ENCODE measurements at places on chromosomes 7 and 10. TPM values are rescaled to one million over a fixed set of nuclear protein-coding genes. Genes with fewer than 3 reads are reported as not detected.

DNA sequence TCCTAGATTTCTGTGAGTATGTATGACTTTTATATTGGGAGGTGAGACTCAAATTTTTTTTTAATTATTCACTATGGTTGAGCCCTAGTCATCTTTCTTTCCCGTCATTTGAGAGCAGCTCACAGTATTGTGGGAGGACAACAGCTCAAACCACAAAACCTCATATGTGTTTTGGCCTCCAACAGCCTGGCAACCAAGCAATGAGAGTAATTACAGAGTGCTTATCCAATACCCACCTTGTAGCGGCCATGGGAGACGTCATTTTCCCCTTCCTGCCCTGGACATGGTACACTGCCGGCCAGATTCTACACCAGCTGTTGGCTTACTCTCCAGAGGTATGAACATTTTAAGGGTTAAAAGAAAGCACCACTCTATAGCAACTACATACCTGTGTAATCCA lies 49.1 kb downstream of the DOCK4 start:
- no peak for DNase-seq

Gene SPDYE9
- not detected for total RNA-seq

GRCh38 chr7:17411922-17412321 lies 113.5 kb downstream of the AHR start:
- DNase-seq: no peak

- peak; percentile 90 for DNase-seq
Observed at GRCh38 chr7:111098011-111098925, 7.3 kb downstream of the LRRN3 start.

DNA sequence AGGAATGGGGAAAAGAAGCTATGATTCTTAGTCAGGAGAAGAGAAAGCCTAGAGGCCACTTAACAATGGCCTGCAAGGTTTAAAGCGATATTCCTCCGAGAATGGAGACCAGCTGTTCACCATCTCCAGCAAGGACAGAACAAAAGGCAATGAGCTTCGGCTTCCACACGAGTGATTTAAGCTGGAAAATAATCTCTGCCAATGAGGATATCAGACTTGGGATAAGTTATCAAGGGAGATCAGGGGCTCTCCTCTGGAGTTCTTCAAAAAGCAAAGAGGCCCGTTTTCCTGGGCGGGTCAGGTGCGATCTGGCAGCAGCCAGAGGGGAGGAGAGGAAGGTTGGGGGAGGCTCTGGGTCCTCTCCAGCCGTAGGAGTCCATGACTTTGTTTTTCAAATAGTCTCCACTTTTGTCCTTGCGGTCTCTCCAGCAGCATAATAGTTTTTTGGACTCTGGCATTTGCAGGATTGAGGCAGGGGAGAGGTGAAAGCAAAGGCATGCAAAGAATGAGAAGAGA lies 211.3 kb downstream of the SKIDA1 start:
- no peak for DNase-seq

GRCh38 chr7:128923411-128923800 lies 12.9 kb upstream of the KCP start:
- no peak for DNase-seq

- DNase-seq: no peak
Observed at GRCh38 chr10:121684276-121684675, 86.0 kb upstream of the FGFR2 start.

Gene NMT2
- total RNA-seq: 13.7 TPM

GRCh38 chr7:126702242-126703016 lies 550.3 kb downstream of the GRM8 start:
- DNase-seq: no peak

DNA sequence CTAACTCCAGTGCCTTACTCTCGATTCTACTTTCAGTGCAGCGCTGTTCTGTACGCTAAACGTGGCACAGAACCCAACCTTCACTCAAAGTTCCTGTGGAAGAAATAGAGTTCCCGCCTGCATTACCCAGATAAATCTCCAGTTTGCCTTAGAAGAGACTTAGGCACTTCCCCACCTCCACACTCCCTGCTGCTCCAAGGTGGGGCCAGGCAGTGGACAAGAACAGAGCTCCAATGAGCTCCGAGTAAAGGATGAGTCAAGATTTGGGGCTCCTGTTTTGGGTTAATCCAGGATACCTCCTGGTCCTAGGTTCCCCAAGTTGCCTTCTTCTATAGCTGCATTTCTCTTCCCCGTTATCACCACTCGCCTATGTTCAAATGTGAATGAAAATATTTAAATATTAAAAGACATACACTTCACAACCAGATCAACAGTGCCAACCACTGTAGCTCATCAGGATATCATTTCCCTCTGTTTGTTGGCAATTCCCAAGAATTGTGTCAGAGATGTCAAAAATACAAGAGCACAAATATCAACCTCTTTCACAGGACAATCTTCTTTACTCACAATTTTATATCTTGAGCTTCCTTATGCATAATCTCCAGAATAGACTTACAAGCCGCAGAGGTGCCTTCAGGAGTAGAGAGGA lies 48.0 kb downstream of the MALSU1 start:
- peak; percentile 41 for DNase-seq

- no peak for DNase-seq
Observed at GRCh38 chr10:132563485-132564248, 26.1 kb downstream of the INPP5A start.

DNA sequence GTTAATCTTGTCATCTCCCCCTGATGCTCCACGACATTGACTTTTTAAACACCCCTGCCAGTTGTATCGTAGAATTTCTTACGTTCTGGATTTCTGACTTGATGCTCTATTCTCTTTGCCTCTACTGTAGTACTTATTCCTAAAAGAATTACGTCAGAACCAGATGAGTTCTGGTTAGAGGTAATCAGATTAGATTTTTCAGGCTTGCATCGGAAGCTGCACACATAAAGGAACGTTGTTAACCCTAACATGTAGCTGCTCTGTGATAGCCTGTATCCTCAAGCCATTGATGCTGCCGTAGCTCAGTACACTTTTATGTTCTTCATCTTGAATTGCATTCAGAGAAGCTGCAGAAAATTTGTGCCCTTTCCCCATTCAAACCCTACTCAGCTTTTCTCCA lies 26.3 kb upstream of the TMEM236 start:
- peak; percentile 24 for DNase-seq

Gene PIP
- not detected for total RNA-seq

Gene CTTNBP2
- total RNA-seq: not detected

- DNase-seq: peak; percentile 73
Observed at GRCh38 chr10:55631071-55631654, 729.9 kb downstream of the ZWINT start.

DNA sequence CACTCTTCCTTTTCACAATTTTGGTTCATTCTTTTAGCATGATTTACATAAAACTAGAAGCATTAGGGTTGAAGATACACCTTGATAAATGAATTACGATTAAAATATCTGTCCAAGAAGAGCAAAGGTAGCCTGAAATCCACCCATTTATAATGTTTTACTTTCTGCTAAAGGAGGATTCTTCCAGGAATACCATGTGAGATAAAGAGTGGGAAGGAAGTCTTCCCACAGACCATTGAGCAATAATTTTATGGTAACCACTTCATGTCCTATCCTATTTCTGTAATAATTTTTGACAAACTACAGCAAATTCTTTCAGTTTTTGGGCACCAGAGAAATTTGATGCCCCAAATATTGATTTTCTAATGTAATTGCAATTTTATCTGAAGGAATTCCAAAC lies 150.6 kb upstream of the STEAP4 start:
- no peak for DNase-seq

DNA sequence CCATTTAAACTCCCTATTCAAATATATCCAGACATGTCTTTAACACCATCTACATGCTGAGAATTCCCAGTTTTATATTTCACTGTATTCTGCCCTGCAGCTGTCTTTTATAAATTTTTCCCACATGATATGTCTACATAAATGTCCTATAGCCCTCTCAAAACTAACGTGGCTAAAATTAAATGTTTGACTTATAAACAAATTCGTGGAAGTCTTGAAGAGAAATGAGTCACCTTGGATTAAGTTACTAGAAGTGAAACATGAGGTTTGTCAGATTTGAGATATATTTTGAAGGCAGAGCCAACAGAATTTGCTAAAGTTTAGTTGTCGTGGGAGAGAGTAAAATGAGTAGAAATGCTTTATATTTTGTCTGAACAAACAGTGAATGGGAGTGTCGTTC lies 386.9 kb upstream of the CNTNAP2 start:
- DNase-seq: no peak

Gene MSS51
- 2.5 TPM for total RNA-seq

DNA sequence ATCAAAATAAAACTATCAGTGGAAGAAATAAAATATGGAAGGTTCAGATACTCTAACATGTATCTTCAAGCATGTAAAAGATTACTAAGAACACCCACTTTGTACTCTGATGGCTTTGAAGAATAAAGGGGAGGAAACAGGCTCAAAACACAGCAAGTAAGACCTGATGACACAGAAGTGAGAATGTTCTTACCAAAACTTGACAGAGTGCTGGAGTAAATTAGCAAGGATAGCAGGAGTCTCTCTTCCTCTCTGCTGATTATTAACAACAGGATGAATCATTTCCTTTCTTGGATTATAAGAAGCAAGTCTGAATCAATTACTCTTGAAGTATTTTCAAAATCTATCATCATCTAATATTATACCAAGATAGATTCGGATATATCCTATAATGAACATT lies 47.5 kb downstream of the GLI3 start:
- no peak for DNase-seq

Gene RPEL1
- not detected for total RNA-seq

DNA sequence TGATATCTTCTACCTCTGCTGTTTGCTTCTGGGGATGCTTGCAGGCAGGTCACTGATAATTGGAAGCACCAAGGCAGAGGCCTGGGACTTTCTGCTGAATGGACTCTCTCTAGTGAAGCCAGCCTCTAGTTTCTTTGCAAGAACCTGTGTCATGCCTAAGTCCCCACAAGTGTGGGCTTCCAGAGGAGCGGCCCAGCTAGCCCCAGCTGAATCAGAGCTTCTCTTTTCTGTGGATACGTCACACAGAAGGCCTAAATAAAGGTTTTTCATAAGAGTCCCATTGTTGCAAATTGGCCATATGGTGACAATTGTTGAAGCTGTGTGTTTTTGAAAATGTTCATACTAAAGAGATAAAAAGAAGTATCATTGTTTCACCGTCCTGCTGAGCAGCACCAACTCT lies 6.8 kb upstream of the OPALIN start:
- DNase-seq: no peak

DNA sequence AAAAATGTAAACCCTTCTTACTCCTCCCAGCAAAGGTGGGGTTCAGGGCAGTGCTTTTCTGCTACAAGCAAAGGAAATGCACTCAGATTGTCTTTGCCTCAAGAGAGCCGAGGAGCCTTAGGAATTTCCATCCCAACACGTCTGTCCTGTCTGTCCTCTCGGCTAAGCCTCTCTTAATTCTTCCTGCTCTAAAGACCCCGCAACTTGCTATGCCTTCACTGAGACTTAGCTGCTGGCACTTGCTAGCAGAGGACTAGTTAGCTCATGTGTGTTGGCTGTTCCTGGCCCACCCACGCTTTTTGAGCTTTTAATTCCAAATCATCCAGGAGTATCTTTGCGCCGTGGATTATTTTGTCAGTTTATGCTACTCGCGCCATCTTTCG lies 481 bp upstream of the NPM3 start:
- no peak for DNase-seq
